B cell (primary cell): ENCODE measurements at places on chromosomes 6 and 20. TPM values are rescaled to one million over a fixed set of nuclear protein-coding genes. Genes with fewer than 3 reads are reported as not detected.
A peak's percentile ranks its signal among the peaks of the same experiment; 100 is the strongest.

- H3K27ac ChIP-seq: no peak overlapping the region
- H3K27me3 ChIP-seq: no peaks in the 10 kb centered on the region
- H3K4me3 ChIP-seq: no peak overlapping the region
- no peaks in the 10 kb centered on the region for H3K36me3 ChIP-seq
- H3K4me1 ChIP-seq: no peaks in the 10 kb centered on the region
Measured at GRCh38 chr20:57522380-57523140, 2.4 kb downstream of the CTCFL start.

The HTR1E gene
- not detected in 2 replicates for total RNA-seq

- DNase-seq: no peak
- H3K27me3 ChIP-seq: no peaks in the 10 kb centered on the region
- no peak overlapping the region for H3K27ac ChIP-seq
- no peaks in the 10 kb centered on the region for H3K4me1 ChIP-seq
- H3K36me3 ChIP-seq: peaks cover 18% of the 10 kb centered on the region
Measured at GRCh38 chr6:34969662-34970265, 80.7 kb downstream of the ANKS1A start.

GRCh38 chr6:32852018-32852843 lies 1.3 kb downstream of the TAP1 start:
- peak overlapping the region; percentile 98 for H3K27ac ChIP-seq
- no peak for DNase-seq
- no peaks in the 10 kb centered on the region for H3K27me3 ChIP-seq

The UNC5CL gene
- 4.6 and 4.7 TPM in 2 replicates for total RNA-seq

- H3K27me3 ChIP-seq: no peaks in the 10 kb centered on the region
- H3K4me1 ChIP-seq: no peaks in the 10 kb centered on the region
- H3K36me3 ChIP-seq: no peaks in the 10 kb centered on the region
- H3K27ac ChIP-seq: no peak overlapping the region
- H3K4me3 ChIP-seq: no peak overlapping the region
- DNase-seq: peak; percentile 73
Measured at GRCh38 chr6:70369332-70369950, 43.9 kb upstream of the FAM135A start.

The THBD gene
- total RNA-seq: not detected in 2 replicates

DNA sequence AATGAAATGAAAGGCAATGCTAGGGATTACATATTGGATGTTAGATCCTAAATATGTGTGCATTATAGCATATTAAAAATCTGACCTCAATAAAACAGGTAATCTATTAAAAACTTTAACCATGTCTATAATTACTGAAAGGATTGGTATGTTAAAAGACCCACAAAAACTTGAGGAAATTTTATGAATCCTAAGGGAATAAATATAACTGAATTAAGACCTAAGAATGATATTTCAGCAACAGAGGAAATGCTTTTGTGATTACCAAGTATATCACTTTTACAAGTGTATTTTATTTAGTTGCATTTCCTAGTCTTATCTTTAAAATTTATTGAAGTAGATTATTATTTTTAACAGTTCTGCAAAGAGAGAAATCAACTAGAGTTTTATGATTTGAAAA lies 571.5 kb downstream of the HDGFL1 start:
- H3K27ac ChIP-seq: no peak overlapping the region
- no peaks in the 10 kb centered on the region for H3K27me3 ChIP-seq
- H3K4me3 ChIP-seq: no peak overlapping the region
- no peaks in the 10 kb centered on the region for H3K4me1 ChIP-seq
- no peak for DNase-seq
- no peaks in the 10 kb centered on the region for H3K36me3 ChIP-seq
